ENCODE measurements at places on chromosomes 1 and 21.

DNA sequence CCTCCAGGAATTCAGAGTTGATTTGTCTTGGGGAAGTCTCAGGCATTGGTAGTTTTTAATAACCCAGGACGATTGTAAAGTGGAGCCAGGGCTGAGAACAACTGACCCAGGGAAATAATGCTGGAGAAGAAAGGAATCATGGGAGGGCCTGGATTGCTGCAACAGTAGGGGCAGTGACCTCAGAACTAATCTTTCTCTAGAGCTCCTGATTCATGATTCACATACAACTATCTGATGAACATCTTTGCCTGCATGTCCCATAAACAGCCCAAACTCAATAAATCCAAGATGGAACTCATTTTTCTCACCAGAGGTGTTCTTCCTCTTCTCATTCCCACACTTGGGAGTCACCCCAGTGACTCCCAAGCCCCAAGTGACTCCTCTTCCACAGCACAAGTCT lies 8.1 kb upstream of the G0S2 start:
- DNase-seq: no peak

DNA sequence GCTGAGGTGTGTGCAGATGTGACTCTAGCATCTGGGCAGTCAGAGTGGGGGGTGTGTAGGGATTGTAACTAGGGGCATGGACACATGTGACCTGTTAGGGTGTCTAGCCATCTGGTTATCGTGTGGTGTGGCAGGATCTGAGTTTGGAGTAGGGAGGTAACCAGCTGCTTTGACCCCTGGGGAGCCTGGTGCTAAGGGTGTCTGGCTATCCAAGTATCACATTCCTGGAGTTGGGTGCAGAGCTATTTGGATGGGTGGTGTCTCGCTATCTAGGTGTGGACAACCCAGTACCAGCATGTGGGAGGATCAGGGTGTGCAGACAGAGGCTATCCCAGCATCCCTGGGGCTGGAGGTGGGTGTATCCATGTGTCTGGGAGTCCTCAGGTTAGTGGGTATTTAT lies 4.7 kb downstream of the PTPRU start:
- DNase-seq: no peak

DNA sequence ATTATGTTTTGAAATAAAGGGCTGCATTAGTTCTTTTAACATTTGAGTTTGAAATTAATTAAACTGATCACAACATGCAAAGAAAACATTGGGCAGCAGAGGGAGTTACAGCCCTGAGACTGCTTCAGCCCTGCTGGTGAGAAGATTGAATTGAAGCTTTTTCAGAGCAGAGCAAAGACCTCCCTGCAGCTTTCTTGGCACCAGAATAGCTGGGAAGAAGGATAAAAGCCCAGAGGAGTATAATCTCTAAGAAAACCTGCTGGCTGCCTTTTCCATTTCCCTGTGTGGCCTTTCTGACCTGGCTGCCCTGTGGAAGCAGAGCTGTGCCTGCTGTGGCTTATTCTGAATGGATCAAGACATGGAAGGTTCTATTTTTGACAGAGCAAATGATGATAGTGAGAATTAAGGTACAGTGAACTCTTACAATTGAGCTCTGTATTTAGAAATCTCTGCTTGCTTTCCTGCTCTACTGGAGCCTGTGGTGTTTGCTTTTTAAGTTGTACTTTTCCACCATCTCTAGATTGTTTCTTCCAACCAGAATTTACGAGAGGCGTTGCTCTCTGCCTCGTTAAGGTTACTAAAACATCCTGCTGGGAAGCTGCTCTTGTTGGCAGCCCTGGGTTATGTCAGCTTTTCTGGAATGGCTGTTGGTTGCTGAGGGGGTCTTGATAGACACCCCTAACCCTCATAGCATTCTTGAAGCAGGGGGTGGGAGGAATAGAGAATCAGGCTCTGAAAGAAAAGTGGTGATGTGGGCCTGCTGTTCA lies 9.9 kb downstream of the SNRPE start:
- peak; percentile 90 for DNase-seq

- DNase-seq: peak; percentile 58
Measured at GRCh38 chr1:209886219-209886536, 51.8 kb upstream of the SYT14 start.

Data from dermis blood vessel endothelial cell (primary cell).